ENCODE measurements at places on chromosomes 3 and 15.

- H3K36me3 ChIP-seq: peaks cover 1% of the 10 kb centered on the region
- H3K27ac ChIP-seq: no peak overlapping the region
- H3K4me3 ChIP-seq: no peak overlapping the region
- H3K4me1 ChIP-seq: no peaks in the 10 kb centered on the region
- no peak for DNase-seq
Observed at GRCh38 chr15:92669432-92669831, 13.9 kb upstream of the FAM174B start.

- H3K27ac ChIP-seq: peak overlapping the region; percentile 9
- peaks cover 2% of the 10 kb centered on the region for H3K36me3 ChIP-seq
- H3K4me3 ChIP-seq: peak overlapping the region; percentile 81
- peaks cover 15% of the 10 kb centered on the region for H3K27me3 ChIP-seq
- DNase-seq: no peak
Observed at GRCh38 chr15:78811825-78812183, 540 bp upstream of the ADAMTS7 start.

DNA sequence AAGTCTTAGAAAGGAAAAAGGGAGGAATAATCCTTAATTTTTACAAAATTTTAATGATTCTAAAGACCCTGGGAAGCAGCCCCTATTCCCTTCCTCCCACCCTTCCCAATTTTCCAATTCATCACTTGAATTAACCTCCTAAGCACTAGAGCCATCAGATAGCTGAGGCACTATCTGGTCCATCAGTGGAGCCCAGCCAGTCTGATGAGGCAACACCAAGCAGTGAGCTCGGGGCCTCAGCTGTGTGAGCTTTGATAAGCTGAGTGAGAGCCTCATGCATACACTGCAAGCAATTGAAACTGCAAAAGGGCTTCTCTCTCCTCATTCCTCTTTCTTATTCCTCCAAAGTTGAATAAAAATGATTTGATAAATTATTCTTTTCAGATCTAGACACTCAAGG, 31.9 kb downstream of the TUSC7 start:
- H3K27ac ChIP-seq: no peak overlapping the region
- H3K4me1 ChIP-seq: no peaks in the 10 kb centered on the region
- H3K36me3 ChIP-seq: no peaks in the 10 kb centered on the region
- H3K4me3 ChIP-seq: no peak overlapping the region

DNA sequence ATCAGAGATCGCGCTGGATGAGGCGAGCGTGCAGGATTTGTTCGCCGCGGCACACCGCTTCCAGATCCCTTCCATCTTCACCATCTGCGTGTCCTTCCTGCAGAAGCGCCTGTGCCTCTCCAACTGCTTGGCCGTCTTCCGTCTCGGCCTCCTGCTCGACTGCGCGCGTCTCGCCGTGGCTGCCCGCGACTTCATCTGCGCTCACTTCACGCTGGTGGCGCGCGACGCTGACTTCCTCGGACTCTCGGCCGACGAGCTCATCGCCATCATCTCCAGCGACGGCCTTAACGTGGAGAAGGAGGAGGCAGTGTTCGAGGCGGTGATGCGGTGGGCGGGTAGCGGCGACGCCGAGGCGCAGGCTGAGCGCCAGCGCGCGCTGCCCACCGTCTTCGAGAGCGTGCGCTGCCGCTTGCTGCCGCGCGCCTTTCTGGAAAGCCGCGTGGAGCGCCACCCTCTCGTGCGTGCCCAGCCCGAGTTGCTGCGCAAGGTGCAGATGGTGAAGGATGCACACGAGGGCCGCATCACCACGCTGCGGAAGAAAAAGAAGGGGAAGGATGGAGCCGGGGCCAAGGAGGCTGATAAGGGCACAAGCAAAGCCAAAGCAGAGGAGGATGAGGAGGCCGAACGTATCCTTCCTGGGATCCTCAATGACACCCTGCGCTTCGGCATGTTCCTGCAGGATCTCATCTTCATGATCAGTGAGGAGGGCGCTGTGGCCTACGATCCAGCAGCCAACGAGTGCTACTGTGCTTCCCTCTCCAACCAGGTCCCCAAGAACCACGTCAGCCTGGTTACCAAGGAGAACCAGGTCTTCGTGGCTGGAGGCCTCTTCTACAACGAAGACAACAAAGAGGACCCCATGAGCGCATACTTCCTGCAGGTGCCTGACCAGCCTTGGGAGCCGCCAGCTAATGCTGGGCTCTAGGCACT, 819 bp downstream of the KLHL40 start:
- no peak overlapping the region for H3K4me3 ChIP-seq
- H3K27ac ChIP-seq: no peak overlapping the region
- no peaks in the 10 kb centered on the region for H3K36me3 ChIP-seq
- DNase-seq: no peak
- peaks cover 2% of the 10 kb centered on the region for H3K4me1 ChIP-seq

GRCh38 chr3:110697961-110698360, 373.7 kb upstream of the NECTIN3 start:
- no peaks in the 10 kb centered on the region for H3K4me1 ChIP-seq
- no peaks in the 10 kb centered on the region for H3K27me3 ChIP-seq
- H3K27ac ChIP-seq: no peak overlapping the region
- no peaks in the 10 kb centered on the region for H3K36me3 ChIP-seq
- no peak for DNase-seq

GRCh38 chr3:71805199-71805598, 20.3 kb upstream of the PROK2 start:
- peaks cover 1% of the 10 kb centered on the region for H3K4me1 ChIP-seq
- H3K27ac ChIP-seq: no peak overlapping the region
